Colonic mucosa (tissue), 4 donors: ENCODE measurements at places on chromosomes 2 and 18. TPM values are rescaled to one million over a fixed set of nuclear protein-coding genes. Genes with fewer than 3 reads are reported as not detected.

Gene RND3
- total RNA-seq = 26.8 TPM

GRCh38 chr2:158187908-158188307 lies 86.2 kb downstream of the UPP2 start:
- no peak for DNase-seq

Gene EHD3
- total RNA-seq = 1.0 TPM

- no peak for DNase-seq
These were observed 447 bp downstream of the TRAF3IP1 start for GRCh38 chr2:238320648-238321281.

GRCh38 chr2:196391149-196391479 lies 219.7 kb upstream of the STK17B start:
- no peak for DNase-seq

DNA sequence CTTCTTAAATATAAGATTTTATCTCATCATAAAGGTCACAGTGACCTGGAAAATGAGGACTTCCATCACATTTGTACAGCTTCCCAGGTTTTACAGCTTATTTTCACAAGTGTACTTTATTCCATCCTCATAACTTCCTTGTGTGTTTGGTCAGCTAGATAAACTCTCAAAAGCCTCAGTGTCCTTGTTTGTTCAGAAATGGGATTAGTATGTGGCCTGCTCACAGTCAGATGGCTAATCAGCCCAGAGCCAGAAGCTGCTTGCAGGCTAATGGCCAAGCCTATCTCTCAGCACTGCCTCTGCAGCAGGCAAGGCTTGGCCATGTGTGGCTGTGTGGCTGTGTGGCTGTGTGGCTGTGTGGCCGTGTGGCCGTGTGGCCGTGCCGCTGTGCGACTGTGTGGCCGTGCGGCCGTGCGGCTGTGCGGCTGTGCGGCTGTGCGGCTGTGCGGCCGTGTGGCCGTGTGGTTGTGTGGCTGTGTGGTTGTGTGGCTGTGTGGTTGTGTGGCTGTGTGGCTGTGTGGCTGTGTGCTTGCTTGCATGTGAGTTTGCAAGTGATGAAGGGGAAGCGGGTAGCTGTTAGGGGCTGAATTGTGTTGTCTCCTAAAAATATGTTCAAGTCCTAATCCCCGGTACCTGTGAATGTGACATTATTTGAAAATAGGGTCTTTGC lies 233.0 kb upstream of the TNP1 start:
- DNase-seq = no peak

DNA sequence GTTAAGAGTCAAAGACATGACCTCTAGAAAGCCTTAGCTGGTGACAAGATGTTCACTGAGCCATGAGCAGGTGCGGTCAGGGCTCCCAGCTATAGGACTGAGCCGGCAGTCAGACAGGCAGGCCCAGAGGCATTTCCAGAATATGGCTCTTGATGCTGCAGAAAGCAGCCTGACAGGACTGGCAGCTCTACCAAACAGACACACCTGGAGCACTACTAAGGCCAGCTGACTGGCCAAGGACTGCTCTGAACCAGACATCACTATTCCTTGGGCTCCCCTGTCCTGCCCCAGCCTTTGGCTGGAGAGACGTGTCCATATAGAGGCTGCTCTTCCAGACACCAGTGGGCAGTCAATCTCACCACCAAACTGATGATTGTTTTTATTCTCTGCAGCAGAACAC lies 98.8 kb downstream of the RIF1 start:
- no peak for DNase-seq

- DNase-seq = no peak
These were observed 10.0 kb downstream of the ZAP70 start for GRCh38 chr2:97723156-97724072.

- DNase-seq = no peak
These were observed 113.6 kb upstream of the ITGA6 start for GRCh38 chr2:172313715-172314341.

- no peak for DNase-seq
These were observed 148.5 kb downstream of the SPP2 start for GRCh38 chr2:234198976-234199375.

DNA sequence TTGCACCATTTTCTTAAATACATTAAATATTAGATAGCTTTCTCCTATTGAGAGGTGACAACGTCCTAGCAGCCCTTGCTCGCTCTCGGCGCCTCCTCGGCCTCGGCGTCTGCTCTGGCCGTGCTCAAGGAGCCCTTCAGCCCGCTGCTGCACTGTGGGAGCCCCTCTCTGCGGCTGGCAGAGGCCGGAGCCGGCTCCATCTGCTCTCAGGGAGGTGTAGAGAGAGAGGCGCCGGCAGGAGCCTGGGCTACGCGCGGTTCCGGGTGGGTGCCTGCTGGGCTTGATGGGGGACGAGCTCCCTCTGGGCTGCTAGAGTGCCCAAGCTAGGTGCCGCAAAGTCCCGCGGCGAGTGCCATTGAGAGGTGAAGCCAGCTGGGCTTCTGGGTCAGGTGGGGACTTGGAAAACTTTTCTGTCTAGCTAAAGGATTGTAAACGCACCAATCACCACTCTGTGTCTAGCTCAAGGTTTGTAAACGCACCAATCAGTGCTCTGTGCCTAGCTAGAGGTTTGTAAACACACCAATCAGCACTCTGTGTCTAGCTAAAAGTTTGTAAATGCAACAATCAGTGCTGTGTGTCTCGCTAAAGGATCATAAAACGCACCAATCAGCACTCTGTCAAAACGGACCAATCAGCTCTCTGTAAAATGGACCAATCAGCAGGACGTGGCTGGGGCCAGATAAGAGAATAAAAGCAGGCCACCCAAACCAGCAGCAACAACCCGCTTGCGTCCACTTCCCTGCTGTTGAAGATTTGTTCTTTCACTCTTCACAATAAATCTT lies 3.1 kb downstream of the RPRD1A start:
- DNase-seq = no peak

DNA sequence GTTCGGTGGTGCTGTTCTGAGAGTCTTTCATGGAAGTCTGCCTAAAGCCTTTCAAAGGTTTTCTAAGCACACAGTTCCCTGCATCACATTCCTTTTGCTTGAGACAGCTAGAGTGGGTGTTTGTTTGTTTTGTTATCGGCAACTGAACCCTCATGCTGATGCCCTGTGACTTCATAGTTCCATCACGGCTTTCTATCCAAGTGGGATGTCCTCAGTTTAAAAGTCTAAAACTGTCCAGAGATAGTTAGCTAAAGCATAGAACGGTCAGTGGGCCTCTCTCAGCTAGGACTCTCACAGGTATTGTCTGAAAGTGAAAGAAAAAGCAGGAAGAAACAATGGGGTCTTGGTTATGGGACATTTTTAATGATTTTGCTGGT lies 337.3 kb downstream of the OSR1 start:
- DNase-seq = no peak

Gene FAM110C
- 20.1 TPM for total RNA-seq

Gene ZDBF2
- 5.8 TPM for total RNA-seq

DNA sequence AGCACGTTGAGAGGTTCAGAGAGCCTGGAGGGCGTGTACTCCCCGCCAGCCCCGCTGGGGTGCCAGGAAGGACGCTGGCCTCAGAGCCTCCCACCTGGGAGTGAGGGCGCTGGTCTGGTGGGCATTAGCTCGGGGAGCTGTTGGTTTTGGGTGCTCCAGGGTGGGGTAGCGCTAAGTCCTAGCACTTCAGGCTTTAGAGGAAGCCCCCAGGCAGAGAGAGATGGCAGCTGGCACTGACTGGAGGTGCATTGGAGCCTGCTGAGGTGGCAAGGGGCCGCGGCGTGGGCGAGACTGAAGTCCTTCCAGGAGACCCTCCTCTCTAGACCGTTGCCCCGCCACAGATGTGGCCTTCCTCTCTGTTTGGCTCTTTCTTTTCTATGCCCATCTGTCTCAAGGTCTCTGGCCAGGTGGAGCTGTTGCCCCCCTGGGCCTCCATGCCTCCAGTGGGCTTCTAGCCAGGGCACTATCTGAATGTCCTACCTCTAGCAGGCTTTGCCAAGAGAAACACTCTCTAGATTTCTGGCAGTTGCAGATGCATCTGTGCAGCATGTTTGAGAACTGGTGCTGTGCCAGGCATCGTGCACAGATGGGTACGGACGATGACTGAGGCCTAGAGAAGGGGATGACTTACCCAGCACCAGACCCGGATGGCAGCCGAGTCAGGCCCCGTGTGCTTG lies 6.6 kb downstream of the CAPN10 start:
- no peak for DNase-seq

DNA sequence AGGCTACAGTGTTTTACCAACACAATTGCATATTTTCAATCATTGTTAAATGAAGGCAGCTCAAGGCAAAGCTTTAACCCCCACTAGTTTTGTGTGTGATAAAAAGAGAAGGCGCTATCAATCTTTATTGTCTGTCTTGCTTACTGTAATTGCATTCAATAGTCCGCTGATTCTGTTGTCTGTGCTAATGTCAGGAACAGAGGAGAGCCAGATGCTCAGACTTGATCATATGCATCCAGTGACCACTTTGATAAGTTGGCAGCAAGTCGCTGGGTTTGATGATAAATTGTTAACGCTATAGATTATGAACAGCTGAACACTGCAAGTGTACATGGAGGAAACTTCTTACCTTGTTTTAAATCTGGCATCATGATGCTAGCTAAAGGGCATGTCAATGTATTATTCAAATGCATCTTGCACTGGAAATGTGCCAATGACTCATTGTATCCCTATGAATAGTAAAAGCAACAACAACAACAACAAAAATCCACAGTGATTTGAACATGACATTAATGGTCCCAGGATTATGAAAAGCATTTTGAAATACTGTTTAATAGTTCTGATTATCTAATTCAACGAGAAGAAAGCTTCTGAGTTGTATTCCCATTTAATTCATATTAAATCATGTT lies 423.5 kb upstream of the FANCL start:
- DNase-seq = no peak

DNA sequence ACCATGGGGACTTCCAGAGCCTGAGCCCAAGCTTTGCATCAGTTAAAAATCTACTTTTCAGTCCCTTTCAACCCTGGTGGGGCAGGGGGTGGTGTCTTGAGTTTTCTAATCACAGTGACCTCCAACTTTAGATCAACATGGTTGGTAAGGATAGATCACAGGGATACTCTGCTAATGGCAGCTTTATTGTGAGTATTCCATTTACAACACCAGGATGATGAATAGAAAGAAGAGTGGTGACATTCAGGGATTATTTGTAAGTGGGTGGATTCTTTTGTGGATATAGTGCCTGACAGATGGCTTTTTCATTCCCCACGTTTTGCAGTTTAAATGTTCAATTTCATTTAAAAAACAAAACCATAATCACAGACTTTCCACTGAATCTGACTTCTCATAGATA lies 51.3 kb downstream of the ZNF532 start:
- no peak for DNase-seq

- no peak for DNase-seq
These were observed 9.7 kb upstream of the SKOR2 start for GRCh38 chr18:47260924-47261701.

- DNase-seq = no peak
These were observed 83.2 kb upstream of the CYP1B1 start for GRCh38 chr2:38159191-38159590.
